Right lobe of liver (tissue), 6 donors: ENCODE measurements at places on chromosomes 12 and 14.

- no peak for DNase-seq
Observed at GRCh38 chr12:32334371-32334777, 65.0 kb upstream of the FGD4 start.

GRCh38 chr12:123115409-123116121 lies 35.3 kb downstream of the PITPNM2 start:
- no peak for DNase-seq

- DNase-seq: no peak
Observed at GRCh38 chr12:32893043-32893442, 3.5 kb downstream of the PKP2 start.

GRCh38 chr14:75479770-75480600 lies 42.3 kb upstream of the BATF start:
- no peak for DNase-seq

DNA sequence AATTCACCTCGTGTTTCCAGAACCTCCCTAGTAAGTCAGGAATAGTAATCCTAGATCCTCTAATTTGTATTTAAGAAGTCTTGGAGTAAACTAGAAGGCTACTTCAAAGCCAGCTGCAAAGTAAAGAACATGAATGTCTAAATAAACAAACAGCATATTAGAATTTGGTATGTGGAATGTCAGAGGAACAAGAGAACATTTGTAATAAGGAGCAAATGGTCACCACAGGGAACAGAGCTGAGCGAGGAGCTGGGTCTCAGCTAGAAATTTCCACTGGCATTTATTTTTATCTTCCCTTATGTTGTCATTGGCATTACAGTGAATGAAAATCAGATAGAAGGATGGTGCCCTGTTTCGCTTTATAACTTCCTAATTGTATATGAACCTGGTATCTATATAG lies 50.2 kb downstream of the FRMD6 start:
- DNase-seq: no peak

GRCh38 chr12:67506739-67507138 lies 141.8 kb upstream of the DYRK2 start:
- no peak for DNase-seq

DNA sequence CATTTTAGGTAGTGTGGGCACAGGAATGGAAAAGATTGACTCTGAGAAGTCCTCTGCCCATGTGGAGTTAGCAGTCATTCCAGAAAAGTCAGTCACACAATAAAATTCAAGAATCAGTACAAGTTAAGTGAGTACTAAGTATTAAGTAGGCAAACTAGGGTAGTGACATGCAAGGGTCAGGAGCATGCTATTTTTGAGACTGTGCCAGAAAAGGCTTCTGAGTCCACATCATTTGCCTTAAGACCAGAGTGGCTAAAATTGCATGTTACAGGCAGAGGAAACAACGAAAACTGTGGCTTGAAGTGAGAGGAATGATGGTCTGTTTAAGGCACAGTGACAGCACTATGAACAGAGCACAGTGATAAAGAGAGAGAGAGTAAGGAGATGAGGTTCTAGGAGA lies 108.9 kb downstream of the SLC6A15 start:
- no peak for DNase-seq

DNA sequence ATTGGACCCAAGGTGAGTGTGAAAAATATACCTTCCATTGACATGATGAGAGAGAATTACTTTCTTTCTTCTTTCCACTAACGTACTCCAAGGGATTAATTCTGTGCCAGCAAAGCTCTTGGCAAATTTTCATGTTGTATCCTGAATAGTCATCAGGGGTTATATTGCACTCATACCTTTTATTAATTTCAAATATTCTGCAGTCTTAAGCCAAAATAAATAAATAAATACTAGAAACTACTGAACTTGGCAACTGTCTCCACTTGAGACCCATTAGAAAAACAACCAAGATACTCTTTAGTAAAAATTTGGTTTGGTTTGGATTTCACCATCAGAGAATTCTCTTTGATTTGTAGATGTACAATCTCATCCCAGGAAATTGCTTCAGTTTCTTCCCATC lies 22.1 kb upstream of the CLEC14A start:
- no peak for DNase-seq

DNA sequence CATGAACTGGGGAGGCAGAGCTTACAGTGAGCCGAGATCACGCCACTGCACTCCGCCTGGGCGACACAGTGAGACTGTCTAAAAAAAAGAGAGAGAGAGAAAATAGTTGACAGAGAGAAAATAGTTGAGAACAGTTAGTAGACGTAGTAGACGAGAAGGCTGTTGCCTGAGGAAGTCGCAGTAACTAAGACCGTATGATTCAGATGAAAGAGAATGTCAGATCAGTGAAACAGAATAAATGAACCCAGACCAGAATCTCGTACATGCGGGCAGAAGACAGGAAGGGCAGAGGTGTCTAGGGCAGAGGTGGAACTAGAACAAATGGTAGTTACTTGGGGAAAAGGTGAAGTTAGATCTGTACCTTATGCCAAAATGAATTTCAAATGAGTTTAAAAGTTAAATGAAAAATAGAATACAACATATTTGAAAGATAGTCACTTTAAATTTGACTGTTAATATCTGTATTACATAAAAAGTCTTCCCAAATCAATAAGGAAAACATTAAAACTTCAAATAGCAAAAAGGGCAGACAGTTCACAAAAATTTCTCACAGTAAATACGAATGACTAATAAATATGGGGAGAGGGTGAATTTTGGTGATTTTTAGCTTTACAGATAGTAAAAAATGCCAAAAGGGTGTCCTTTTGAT lies 17.7 kb downstream of the MDM2 start:
- no peak for DNase-seq

DNA sequence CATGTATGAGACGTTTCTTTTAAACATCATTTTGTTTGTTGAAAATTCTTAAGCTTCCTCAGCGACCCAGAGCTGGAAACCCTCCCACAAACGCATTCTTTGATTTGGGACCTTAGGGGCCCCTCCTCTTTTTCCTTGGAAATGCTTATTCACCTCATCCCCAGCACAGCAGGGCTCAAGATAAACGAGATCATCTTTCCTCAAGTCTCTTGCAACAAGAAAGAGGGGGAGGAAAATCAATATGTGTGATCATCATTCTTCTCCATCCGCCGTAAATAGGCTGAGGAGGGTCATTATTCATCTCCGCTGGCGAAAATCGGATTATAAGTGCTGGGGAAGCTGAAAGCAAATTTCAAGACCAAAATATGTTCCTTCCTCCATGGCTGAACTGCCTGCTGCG lies 1415.2 kb downstream of the AACS start:
- no peak for DNase-seq

DNA sequence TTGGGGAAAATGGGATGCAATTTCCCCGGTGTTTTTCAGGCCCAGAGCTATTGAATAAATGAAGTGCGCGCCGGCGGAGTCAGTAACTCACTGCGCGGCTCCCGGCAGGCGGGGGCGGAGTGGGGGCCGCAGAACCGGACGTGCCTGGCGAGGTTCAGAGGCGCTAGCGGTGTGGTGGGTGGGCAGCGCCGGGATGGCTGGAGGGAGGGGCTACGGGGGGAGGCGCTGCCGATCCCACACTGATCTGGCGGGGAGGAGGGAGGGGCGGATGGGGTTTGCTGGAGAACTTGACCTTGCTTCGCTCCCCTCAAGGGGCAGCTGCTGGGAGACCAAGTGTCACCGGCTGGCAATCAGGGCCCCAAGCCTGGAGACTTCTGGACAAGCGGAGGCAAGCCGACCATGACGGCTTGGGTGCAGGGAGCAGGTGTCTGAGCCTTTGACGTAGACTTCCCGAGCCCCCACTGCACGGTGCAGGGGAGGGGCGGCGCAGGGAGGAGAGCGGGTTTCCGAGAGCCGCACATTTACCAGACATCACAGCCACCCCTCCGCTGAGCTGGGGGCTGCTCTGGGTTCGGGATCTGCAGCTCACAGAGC lies 174.1 kb upstream of the RTL1 start:
- DNase-seq: no peak

GRCh38 chr14:66383257-66383656 lies 102.9 kb upstream of the CCDC196 start:
- DNase-seq: no peak

- DNase-seq: no peak
Observed at GRCh38 chr12:65748332-65748731, 76.0 kb upstream of the HMGA2 start.
